Bladder microvascular endothelial cell (primary cell): ENCODE measurements at places on chromosomes 12 and 14. TPM values are rescaled to one million over a fixed set of nuclear protein-coding genes. Genes with fewer than 3 reads are reported as not detected.

Gene KRT78
- not detected in 2 replicates for total RNA-seq

Gene SYNDIG1L
- total RNA-seq, result 0.06 TPM in 1 of 2 replicates, not detected in the other

Gene TEP1
- total RNA-seq, result 15.2 and 50.6 TPM in 2 replicates

Gene DACT1
- total RNA-seq, result 0.13 and 0.32 TPM in 2 replicates

Gene NFE2
- total RNA-seq, result not detected in 2 replicates

Gene SERPINA12
- total RNA-seq, result not detected in 2 replicates

Gene AKAP3
- 0.63 and 0.65 TPM in 2 replicates for total RNA-seq

Gene OR4E2
- not detected in 2 replicates for total RNA-seq

Gene KRT71
- total RNA-seq, result not detected in 2 replicates
